ENCODE measurements at places on chromosomes 3 and 15. TPM values are rescaled to one million over a fixed set of nuclear protein-coding genes. Genes with fewer than 3 reads are reported as not detected.

Gene CFAP161
- not detected for polyA plus RNA-seq

Gene CCR5
- polyA plus RNA-seq: not detected

GRCh38 chr3:148759430-148759829, 61.7 kb downstream of the AGTR1 start:
- DNase-seq: no peak

GRCh38 chr15:82140886-82141285, 95.1 kb upstream of the MEX3B start:
- no peak for DNase-seq

GRCh38 chr15:73620078-73620477, 13.1 kb downstream of the NPTN start:
- DNase-seq: no peak

DNA sequence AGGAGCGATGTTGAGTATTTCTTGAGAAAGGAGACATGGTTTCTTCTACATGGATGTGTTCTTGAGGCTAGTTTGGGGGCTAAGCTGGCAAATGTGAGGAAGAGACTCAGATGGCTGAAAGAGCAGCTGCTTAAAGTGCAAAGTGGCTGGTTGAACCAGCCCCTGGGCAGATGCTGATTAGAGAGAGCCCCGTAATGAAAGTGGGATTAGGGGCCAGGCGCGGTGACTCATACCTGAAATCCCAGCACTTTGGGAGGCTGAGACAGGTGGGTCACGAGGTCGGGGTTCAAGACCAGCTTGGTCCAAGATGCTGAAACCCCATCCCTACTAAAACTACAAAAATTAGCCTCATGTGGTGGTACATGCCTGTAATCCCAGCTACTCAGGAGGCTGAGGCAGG, 75.0 kb upstream of the GCNT3 start:
- DNase-seq: no peak

GRCh38 chr3:15520185-15520584, 1.3 kb downstream of the COLQ start:
- DNase-seq: peak; percentile 63

- DNase-seq: no peak
These were observed 28.3 kb upstream of the STIMATE start for GRCh38 chr3:52925405-52926313.

Measured in GM23248 (cell line).